Foreskin fibroblast (primary cell): ENCODE measurements at places on chromosomes 1 and 21.

- no peak for DNase-seq
Observed at GRCh38 chr1:72433591-72433990, 151.3 kb upstream of the NEGR1 start.

GRCh38 chr1:221477252-221477651 is 264.6 kb downstream of the DUSP10 start:
- DNase-seq = no peak

DNA sequence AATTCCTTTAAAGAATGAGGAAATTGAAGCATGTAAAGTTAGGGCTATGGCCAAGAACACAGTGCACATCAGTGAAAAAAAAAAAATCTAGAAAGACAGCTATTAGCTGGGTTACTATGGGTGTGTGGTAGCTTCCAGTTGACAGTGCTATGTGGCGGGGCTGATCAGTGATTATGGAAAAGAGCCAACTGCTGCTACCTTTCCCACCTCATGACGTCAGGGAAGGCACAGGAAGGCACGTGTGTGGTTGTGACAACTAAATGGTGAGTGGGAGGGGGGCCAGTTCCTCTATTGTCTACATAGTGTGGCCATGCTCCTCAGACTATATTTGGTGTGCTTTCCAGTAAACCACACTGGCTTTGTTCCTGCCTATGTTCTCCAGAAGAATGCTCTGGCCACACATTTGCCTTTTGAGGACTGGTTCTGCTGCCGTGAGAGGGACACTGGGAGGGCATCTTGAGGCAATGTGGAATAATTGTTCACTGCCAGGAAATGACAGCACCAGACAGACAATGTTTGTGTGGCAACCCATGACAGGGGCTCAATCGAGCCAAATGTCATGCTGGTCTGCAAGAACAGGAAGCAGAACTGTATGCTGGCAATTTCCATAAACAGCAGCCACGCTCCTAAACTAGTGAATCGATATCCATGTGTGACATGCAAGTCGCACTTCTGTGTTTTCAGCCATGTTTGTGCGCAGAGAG is 3.0 kb upstream of the SDE2 start:
- DNase-seq = peak; percentile 28

DNA sequence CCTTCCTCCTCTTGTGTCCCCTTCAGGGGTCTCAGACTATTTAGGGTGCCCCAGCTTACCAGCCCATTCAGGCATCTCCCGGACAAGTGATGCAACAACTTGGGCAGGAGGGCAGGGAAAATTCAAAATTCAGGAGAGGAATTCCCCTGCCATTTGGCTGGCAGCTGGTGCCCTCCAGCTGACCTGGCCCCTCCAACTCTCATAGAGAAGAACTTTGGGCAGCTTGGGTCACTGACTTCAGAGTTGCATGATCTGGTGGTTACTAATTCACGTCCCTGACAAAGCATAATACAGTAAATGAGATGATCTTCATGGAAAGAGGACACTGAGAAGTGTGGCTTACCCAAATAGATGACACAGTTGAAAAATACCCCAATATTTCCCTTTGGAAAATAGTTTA is at the start of gene FCAMR:
Gene FCAMR, minus strand, starts transcription at position 15 of the 400 bp plus-strand sequence. CDS start 335 bp downstream, outside the sequence.
- DNase-seq = no peak

DNA sequence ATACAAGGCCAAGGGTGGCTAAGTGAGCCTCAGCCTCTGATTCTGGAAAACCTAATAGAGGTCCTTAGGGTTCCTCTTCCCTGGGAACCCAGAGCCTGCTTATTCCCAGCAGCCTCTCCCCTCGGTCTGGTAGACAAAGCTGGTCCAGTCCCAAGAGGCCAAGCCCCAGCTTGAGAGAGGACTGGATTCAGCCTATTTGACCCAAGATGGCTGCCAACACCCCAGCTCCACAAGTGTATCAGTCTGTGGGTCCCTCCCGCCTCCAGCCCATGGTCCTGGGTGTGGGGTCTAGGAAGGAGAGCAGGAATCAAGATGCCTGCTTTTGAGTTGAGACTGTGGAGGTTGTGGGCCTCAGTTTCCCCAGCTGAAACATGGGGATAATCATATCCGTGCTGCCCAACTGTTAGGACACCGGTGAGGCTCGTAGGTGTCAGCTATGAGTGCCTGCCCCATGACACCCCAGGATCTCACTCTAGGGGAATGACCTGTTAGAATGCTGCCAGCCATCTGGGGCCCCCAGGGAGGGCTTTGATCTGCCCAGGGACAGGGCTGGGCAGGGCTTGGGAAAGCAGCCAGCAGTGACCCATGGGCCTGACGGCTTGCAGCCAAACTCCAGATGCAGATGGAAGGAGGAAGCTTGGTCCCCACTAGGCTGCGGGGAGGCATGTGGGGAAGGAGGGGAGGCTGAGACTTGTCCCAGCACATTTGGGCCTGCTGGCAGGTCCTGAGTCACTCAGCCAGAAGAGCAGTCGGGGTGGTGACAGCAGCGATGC is 45.4 kb downstream of the NUAK2 start:
- DNase-seq = no peak

GRCh38 chr1:54795841-54796468 is 5.2 kb downstream of the TTC22 start:
- DNase-seq = no peak

GRCh38 chr1:23977187-23977853 is 2.8 kb downstream of the SRSF10 start:
- no peak for DNase-seq

DNA sequence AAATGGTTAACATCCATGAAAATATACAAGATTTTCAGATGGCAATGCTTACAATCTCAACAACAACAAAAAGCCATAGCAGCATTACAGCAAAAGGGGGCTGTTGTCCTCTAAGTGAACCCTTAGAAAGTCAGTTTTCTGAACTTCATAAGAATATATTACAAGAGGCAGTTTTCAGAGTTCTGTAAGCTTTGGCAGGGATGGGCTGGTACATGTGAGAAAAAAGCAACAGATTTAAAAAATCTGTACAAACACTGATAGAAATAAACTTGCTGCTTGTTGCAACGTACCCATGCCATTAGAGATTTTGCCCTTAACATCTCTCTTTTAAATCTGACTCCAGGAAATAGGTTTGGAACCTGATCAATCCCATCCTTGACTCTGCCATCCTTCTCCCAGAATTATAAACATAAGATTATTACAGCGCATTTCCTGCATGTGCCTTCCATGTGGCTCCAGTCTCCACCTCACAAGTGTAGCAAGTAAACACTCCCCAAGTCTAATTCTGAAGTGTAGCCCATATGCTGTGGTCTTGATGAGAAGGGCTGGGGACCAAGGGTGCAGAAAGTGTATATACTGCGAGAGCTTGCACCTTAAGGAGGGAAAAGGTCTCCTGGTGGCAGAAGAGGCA is 101.4 kb upstream of the TSPAN2 start:
- DNase-seq = no peak

DNA sequence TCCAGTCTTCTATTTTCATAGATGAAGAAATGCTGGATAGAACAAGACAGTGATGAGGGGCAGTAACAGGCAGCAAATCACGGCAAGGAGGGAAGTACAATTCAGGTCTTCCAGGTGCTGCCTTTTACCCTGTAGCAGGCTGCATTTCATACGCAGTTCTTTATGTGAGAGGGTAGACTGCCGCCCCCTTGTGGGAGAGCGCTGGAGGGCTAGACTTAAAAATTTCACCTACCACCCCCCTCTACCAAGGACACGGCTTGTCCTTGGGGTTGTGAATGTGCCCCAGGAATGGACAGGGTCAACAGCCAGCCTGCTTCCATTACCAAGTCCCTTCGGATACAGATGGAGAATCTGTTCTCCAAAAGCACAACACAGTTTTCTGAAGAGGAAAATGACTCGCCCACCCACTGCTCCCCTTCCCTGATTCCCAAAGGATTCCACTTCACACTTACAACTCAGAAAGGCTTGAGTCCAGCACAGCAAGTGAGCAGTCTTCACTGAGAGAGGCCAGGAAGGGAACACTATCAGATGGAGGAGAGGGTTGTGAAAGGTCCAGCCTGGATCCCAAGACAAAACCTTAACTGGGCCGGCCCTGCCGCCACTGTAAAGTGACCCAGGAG is 7.4 kb downstream of the WDR77 start:
- no peak for DNase-seq

- no peak for DNase-seq
Observed at GRCh38 chr1:8939000-8939265, 6.7 kb upstream of the CA6 start.

DNA sequence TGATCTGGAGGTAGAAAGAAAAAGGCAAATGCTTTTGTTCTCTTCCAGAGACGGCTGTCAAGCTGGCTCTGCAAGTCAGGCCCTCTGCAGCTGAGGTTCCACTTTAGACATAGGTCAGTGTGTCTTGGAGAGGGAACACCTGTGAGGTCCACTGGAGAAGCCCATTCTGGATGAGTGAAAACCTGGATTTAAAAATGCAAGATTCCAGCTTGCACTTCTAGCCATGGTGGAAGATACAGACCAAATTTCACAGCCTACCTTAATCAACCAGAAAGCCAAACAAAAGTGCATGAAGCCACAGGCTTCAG is 35.0 kb downstream of the AGPAT3 start:
- DNase-seq = no peak

GRCh38 chr1:154880671-154881070 is 10.6 kb upstream of the KCNN3 start:
- DNase-seq = no peak

GRCh38 chr1:201890223-201890622 is 1.5 kb downstream of the SHISA4 start:
- DNase-seq = no peak

DNA sequence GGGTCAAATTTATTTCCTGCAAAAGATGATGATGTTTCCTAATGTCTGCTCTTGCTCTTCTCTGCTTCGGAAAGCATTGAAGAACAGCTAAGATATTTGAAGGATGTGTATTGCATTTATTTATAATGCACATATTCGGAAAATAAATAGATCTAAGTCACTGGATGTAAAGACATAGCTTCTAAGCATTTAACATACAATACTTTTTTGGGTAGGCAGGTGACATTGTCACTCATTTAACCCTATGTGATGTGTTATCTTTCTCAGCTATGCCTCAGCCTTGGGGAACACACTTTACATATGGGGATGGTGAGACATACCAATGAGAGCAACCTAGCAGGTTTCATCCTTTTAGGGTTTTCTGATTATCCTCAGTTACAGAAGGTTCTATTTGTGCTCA is at the start of gene OR2G2:
Gene OR2G2, plus strand, starts transcription at position 301 of the 400 bp plus-strand sequence. Its CDS starts 0 bp downstream, at position 301.
- DNase-seq = no peak

- no peak for DNase-seq
Observed at GRCh38 chr1:55632906-55633305, 417.7 kb upstream of the USP24 start.

GRCh38 chr1:32665915-32666314 is 14.9 kb downstream of the RBBP4 start:
- no peak for DNase-seq

GRCh38 chr1:16243936-16244649 is 7.1 kb upstream of the CPLANE2 start:
- peak; percentile 68 for DNase-seq

- DNase-seq = peak; percentile 74
Observed at GRCh38 chr1:155322571-155322952, 1.9 kb downstream of the RUSC1 start.

DNA sequence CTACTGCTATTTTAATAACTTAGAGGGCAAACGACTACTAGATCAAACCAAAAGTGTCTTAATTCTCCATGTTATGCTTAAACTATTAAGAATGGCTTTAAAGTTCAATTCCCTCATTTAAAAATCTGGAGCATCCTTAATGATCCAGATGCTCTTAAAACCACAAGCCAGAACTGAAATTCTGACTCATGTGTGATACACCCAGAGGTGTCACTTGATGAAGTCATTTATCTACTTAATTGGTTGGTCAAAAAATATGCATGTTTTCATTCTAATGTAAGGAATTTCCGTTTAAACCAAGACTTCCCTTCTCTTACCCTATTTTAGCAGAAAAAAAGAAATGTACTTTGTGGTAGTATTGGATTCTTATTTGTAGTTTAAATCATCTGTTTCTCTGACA is 1261.2 kb upstream of the B3GALT2 start:
- peak; percentile 72 for DNase-seq

GRCh38 chr1:207670997-207671396 is 26.1 kb downstream of the CR1L start:
- DNase-seq = no peak

DNA sequence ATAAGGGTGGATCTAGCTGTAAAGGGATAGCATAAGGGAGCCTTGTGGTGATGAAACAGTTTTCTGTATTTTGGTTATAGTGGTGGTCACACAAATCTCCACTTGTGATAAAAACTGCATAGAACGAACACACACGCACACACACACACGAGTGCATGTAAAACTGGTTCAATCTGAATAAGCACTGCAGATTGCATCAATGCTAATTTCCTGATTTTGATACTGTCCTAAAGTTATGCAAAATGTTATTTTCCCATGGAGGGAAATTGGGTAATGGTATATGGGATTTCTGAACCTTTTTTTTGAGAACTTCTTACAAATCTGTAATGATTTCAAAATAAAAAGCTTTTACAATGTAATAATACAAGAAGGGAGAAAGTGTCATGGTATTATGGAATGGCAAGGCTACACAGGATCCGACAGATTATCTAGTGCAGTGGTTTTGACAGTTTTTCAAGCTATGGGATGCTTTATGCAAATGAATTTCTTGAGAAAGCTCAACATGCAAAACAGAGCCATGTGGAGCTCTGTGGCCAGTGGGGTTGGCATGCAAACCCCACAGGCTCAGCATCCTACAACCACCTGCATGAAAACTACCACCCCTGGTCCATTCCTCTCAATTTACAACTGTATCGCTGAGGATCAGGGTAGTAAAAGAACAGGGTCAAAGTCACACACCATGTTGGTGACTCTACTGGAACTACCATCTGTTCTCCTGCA is 18.8 kb downstream of the SLC41A1 start:
- DNase-seq = no peak

DNA sequence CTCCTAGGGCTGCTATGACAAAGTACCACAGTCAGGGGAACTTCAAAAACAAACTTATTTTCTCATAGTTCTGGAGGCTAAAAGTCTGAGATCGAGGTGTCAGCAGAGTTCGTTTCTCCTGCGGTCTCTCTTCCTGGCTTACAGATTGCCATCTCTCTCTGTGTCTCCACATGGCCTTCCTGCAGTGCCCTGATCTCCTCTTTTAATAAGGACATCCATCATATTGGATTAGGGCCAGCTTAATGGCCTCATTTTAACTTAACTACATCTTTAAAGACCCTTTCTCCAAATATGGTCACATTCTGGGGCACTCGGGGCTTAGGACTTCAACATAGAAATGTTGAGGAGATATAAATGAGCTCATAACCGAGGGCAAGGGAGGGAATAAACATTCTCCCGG is 12.2 kb downstream of the C1orf74 start:
- DNase-seq = no peak

DNA sequence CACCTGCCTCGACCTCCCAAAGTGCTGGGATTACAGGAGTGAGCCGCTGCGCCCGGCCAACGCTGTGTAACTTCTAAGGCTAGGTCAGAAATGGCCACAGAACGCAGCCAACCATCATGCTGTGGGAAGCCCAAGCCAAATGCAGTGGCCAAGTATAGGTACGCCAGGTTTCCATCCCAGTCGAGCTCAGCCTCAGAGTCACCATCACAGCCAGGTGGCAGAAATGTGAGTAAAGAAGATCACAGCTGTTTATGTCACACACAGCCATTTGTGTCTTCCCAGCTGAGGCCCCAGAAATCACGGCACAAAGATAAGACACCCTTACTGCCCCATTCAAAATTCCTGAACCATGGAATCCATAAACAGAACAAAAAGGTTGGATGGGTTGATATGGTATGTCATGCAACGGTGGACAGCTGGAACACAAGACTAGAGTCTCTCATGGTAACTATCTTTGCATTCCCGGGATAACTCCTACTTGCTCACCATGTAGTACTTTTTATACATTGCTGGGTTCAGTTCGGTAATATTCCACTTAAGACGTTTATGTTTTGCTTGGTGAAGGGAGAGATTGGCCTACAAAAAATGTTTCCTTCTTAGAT is 84.3 kb downstream of the SLC45A1 start:
- DNase-seq = no peak
